ENCODE measurements at places on chromosomes 1 and 21.

DNA sequence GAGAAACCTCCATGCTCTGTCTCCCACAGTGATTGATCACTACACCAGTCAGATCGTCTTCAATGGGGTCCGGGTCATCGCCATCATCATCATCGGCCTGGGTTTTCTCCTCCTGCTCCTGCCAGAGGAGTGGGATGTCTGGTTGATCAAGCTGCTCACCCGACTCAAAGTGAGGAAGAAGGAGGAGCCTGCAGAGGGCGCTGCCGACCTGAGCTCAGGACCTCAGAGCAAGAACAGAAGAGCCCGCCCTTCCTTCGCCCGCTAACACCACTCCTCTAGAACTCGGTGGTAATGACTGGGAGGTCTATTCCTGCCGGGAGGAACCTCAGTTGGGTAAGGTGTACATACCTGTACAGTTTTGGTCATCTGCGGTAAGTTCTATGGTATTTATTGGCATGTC lies 50.3 kb upstream of the COA6 start:
- peak; percentile 33 for DNase-seq

- no peak for DNase-seq
Observed at GRCh38 chr1:19893687-19894086, 11.5 kb downstream of the OTUD3 start.

- DNase-seq, result no peak
Observed at GRCh38 chr1:210588946-210589345, 260.2 kb downstream of the HHAT start.

GRCh38 chr1:30718091-30718635 lies 5.2 kb downstream of the MATN1 start:
- peak; percentile 99 for DNase-seq

GRCh38 chr1:229980009-229980408 lies 87.0 kb upstream of the GALNT2 start:
- DNase-seq, result no peak

- DNase-seq, result no peak
Observed at GRCh38 chr21:32088471-32088870, 190.4 kb downstream of the MIS18A start.

DNA sequence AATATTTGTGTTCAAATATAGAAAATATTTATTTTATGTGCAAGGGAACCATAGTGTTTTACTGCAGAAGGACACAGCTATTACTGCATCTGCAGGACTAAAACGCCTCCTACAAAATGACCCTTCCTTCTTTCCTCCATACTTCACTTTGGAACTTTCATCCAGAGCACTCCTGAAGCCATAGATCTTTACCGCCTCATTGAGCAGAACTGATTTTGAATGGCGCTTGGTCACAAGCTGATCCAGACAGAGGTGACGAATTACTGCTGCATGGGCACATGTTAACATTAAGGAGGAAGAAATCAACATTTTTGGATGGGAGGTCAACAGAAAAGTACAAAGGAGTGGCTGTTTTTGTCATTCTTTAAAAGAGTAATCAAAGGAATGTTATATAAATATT lies 931.6 kb downstream of the NCAM2 start:
- no peak for DNase-seq

GRCh38 chr1:24584171-24584647 lies 28.3 kb downstream of the NCMAP start:
- DNase-seq, result no peak

- no peak for DNase-seq
Observed at GRCh38 chr1:193068013-193068412, 8.6 kb downstream of the RO60 start.

DNA sequence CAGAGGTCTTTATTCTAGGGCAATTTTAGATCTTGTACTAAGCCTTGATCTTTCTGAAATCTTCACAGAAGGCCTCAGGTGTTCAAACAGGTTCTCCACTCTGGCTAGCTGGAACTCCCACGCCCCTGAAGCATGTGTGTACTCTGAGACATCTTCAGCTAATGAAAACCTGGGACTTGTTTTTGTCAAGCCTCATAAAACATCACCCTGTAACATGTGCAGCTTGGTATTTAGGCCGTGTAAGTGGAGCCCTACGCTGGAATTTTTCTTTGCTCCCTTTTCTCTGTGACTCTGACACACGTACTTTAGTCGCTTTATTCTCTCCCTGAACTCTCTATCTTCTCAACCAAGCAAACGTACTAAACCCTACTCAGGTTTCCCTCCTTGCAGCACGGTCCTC lies 701.9 kb upstream of the ZP4 start:
- no peak for DNase-seq

DNA sequence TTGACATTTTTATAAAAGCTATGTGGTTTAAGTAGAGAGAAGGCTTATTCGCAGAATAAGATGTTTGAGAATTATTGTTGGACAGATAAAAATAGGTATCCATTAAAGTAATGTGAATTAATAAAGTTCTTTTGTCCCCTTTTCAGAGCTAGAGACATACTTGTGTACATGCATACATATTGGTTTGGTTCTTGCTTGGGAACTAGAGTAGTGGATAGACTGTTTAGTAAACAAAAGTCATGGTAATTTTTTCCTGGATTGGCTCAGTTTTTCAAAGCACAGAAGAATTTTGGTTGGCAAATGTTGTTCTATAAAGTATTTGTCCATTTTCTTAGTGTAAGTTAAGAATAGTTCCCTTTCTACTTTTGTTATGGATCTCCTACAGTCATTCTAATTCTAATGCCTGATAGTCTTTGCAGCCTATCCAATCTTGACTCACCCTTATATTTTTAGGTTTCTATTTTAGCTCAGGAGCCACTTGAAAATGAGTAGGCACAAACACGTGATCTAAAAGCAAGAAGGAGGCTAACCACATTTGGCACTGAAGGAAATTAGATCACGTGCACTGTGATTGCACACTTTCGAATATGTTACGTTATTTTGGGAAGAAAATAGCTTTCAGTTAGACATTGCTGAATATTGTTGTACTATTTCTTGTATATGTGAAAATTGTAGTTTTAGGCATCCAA lies 47.0 kb downstream of the RABGAP1L start:
- DNase-seq, result no peak

DNA sequence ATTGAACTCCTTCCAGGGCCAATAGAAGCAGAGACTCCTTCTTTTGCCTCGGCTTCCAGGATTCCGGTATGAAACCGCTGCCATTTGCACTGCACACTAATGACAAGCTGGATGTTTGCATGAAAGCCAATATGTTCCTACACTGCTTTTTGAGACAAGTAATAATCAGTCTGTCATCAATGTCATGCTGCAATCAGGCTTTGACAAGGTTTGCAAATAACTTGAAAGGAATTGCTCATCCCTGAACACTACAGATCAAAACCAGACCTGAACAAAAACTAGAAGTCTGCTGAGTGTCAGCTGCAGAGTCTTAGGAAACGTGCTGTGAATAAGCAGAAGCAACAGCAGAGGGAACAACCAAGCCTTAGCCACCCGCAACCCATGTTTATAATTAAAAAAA lies 720.7 kb upstream of the CXADR start:
- no peak for DNase-seq

DNA sequence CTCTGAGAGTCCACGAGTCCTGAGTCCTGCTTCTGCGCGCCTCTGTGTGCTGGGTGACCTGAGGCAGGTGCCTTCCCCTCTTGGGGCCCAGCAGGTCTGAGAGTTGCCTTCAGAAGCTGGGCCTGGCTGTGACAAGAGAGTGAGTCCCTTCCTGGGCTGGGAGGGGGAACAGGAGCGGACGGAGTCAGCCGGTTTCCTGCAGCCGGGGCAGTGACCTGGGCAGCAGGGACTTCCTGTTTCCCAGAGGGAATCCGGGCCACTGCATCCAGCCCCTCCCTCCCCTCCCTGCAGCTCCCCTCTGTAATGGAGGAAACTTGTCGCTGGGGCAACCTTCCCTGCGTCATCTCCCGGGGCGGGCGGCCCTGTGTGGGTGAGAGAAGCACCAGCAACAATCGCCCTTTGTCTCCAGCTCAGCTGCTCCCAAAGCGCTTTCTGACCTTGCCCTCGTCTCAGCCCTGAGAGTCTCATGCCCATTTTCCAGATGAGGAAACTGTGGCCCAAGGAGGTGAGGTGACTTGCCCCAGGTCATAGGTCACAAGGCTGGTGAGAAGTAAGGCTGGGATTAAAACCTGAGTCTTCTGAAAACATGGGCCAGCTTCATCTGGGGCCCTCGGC lies 61.1 kb downstream of the SDC3 start:
- no peak for DNase-seq
